Cortex of kidney (tissue), 1 donor: ENCODE measurements at places on chromosomes 4 and X.

DNA sequence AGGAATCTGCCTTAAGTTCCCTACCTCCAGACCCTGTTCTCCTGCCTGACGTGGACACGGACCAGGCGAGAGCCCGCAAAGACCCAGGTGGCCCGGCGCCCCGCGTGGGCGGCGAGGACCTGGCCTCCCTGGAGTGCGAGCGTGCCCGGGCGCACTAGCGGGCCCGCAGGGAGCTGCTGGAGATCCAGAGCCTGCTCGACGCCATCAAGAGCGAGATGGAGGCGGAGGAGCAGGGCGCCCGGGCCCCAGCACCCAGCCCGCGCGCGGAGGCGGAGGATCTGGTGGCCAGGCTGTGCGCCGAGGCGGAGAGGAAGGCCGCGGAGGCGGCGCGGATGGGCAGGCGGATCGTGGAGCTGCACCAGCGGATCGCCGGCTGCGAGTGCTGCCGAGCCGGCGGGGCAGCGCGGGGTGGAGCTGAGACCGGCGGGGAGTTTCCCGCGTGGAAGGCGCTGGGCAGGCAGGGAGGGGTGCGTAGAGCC, 18.2 kb downstream of the MRFAP1 start:
- DNase-seq, result no peak

- DNase-seq, result no peak
These were observed 1047.7 kb downstream of the STIM2 start for GRCh38 chr4:27908356-27908755.

GRCh38 chr4:150090836-150091235, 12.6 kb downstream of the DCLK2 start:
- DNase-seq, result no peak

DNA sequence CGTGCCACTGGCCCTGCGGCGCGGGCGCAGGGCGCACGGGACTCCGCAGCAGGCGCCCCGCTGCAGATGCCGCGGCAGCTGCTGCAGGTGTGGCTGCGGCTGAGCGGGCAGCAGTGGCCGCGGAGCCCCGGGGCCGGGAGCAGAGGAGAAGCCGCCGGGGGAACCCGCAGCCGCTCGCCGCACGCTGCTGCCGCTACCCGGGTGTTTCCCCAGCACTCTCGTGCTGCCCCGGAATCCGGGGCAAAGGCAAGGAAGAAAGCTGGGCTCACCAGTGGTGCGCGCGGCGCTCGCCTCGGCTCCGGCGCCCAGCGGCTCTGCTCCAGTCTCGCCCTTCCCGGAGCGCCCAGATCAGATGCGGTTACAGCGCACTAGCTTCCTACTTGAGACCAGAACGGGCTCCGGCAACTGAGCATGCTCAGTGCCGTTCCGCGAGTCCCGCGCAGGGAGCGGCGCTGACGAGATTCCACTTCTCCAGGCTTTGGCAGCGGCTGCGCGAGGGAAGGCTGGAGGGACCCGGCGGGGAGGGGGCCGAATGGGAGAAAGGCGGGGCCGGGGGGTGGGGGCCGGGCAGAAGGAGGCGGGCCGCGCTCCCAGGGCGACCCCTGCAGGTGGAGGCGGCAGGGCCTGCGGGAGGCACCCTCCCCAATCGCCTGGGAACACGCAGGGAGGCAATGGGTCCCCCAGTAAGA, at the start of gene APBB2:
APBB2 (minus strand) TSS at position 407 of the 689 bp plus-strand sequence. CDS start 181,288 bp downstream, outside the sequence.
- DNase-seq, result peak; percentile 66

- DNase-seq, result no peak
These were observed 6.0 kb downstream of the SAT1 start for GRCh38 chrX:23788946-23789345.

GRCh38 chrX:54085666-54086065, 41.4 kb upstream of the PHF8 start:
- DNase-seq, result no peak

- no peak for DNase-seq
These were observed 414.0 kb upstream of the HS3ST1 start for GRCh38 chr4:11842620-11843263.

DNA sequence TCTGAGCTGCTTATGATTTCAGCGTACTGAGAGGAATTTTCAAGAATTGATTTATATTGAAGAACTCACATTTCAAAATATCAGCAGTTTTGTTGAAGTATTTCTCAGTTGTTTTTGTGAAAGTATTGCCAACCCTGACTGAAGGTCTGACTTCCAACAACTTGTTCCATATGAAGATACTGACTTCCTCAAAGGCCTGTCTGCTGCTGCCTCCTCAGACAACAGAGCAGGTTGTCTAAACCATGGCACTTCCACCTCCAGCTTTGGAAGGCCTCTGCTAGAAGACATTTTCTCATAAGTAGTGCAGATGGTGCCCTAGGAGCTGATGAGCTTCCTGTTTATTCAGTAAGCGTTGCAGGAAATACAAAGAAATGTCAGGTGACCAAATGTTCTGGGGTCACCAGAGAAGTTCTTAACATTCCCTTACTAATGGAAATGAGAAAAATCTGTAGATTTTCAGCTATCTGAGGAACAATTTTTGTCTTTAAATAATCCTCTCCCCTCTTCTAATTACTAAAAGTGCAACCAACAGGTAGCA, 28.8 kb downstream of the FGF2 start:
- no peak for DNase-seq

- DNase-seq, result no peak
These were observed at the start of gene EFHC2 for GRCh38 chrX:44343412-44344141. Gene EFHC2, minus strand, starts transcription at chrX:44343672. Its CDS starts 84 bp downstream, at chrX:44343588.

DNA sequence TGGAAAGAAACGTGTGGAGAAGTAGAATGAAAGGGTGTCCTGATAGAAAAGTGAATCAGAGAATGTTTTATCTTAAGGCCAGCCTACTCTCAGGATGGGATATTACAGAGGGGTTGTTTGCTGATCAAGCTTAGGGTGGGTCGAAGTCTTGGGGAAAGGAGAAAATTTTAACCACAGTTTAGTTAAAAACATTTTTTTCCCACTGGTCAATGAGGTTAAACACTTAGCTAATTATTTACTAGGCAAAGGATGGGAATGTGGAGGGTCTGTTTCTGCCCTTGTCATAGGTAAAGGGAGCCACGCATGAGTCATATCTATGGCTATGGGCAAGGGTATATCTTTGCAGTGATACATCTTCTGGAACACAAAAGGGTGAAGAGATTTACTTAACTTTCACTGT, 16.1 kb upstream of the SULT1E1 start:
- DNase-seq, result no peak

GRCh38 chr4:8554555-8555100, 25.6 kb upstream of the GPR78 start:
- DNase-seq, result no peak

GRCh38 chr4:155271557-155271956, 63.1 kb downstream of the NPY2R start:
- DNase-seq, result no peak

DNA sequence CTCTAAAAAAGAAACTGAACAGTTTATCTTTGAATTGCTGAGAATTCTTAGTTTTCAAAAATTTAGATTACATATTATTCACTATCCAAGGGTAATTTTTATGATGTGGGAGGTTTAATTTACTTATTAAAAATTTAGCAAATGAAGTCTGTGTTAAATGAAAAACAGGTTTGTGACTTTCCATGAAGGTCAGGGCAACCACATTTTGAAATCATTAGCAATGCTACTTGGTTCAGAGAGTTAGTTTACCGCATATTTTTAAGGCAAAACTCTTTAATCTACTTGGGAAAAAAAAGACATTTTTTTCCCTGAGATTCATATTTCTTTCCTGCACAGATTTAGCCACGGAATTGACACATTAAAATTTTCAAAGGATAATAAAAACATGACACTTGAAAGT, 37.3 kb upstream of the PRSS12 start:
- DNase-seq, result no peak

DNA sequence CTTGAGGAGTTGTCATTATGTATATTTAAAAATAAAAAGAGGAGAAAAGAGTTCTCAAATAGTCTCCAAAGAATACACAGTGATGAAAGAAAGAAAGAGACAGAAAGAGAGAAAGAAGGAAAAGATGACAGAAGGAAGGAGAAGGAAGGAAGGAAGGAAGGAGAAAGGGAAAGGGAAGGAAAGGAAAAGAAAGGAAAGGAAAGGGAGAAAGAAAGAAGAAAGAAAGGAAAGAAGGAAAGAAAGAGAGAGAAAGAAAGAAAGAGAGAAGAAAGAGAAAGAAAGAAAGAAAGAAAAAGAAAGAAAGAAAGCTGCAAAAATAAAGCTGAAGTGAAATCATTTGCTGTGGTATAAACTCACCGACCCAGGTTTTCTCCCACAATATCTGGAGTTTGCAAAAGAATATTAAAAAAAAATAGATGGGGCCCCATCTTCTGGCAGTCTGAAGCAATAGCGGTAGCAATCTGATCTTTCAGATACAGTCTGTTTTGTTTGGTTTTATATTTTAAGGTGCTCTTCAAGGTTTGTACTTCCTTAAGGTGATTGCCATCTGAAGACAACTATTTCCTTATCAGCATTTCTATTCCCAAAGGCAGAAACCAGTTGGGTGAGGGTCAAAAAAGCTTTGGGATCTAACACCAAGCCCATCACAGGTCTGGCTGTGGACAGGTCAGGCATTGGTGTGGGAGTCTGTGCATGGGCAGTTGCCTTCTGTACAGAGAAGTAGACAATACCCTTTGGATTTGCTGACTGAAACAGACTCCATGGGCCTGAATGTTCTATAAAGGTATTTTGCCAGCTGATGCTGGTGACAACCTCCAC, 160.4 kb downstream of the CPEB2 start:
- DNase-seq, result no peak

GRCh38 chrX:132393992-132394391, 94.8 kb downstream of the MBNL3 start:
- no peak for DNase-seq

DNA sequence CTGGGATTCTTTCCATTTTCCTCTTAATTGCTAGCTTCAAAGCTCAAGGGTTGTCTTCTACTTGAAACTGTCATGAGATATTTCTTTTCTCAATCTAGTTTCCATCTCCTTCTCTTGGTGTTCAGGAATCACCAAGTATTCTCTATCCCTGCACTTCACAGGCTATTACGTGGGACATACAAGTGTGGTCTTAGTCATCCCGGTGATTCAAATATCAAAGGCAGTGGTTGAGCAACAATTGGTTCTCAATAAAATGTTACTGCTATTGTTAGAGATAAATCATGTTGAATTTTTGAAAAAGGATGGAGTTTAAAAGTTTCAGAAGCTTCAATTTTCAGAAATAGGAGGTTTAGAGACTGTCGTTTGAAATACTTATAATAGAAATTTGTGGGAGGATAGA, 812.9 kb downstream of the FSTL5 start:
- DNase-seq, result no peak

GRCh38 chr4:41060352-41061334, 153.7 kb downstream of the APBB2 start:
- no peak for DNase-seq

DNA sequence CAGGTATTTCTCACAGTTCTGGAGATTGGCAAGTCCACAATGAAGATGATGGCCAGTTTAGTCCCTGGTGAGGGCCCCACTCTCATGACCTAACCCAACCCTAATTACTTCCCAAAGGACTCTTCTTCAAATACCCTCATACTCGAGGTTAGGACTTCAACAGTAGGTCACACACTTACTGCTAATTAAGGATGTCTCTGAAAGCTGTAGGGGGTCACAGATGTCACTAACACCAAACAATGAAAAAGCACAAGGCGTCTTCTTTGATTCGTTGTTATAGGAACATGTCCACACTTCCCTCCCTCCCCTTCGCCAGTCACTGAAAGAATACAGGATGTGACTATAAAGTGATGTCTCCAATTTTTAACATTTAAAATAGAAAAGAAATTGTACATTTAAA, 309.7 kb downstream of the PACRGL start:
- no peak for DNase-seq
